ENCODE measurements at places on chromosomes 3 and 15.

- DNase-seq: no peak
Measured at GRCh38 chr3:165746874-165747273, 90.3 kb downstream of the BCHE start.

DNA sequence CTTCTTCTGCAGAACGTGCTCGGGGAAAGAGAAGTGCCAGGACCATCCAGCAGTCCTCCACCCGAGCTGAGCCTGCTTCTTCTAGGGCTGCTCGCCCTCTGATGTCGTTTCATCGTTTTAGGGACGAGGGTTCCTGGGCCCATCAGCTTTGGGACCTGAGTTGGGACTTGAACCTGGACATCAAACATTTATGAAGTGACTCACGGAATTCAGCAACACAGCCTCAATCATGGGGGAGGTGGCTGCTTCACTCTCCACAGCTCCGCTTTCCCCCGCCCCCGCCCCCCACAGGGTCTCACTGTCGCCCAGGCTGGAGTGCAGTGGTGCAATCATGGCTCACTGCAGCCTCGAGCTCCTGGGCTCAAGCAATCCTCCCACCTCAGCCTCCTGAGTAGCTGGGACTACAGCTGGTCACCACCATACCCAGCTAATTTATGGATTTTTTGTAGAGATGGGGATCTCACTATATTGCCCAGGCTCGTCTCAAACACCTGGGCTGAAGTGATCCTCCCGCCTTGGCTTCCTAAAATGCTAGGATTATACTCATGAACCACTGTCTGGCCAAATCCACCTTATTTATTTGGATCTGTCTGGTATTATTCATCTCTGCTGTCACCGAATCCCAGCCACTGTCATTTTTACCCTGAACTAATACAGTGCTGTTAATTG lies 725 bp upstream of the SCAMP2 start:
- DNase-seq: peak; percentile 25

GRCh38 chr3:134974624-134975023 lies 179.6 kb downstream of the EPHB1 start:
- no peak for DNase-seq

DNA sequence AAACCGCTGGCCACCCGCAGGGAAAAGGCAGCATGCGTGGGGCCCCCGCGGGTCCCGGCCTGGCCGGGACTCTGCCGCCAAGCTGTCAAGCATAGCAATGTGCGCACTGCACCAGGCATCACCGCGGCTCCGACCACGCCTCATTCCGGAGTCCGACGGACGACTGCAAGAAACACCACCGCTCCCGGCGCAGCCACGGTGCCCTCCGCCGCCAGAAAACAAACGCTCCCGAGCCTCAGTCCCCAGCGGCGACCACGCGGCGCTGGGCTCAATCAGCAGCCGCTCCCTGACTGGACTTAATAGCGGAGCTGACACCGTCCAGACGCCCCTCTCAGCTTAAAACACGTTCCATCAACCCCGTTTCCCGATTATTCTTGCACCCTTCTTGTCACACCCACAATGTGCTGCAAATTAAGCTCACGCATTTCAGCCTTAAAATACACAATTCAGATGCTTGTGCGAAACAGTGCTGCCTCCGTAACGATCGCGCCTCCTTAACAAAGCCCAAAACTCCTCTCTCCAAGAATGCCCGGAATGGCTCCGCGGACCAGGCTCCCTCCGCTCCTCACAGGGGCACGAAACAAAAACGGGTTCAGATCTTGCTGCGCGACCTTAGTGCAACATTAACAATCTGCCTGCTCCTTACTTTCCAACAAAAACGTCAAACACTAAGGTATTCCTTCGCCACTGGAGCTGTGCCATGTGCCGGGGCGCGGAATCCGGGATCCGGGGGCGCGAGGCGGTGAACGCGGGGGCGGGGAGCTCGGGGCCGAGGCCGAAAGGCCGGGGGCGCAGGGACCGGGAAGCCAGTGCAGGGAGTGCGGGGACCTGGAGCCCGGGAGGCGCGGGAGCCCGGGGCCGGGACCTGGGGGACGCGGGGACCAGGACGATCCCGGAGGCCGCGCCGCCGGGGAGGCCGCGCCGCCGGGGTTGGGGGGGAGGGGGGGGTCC lies 655 bp downstream of the CYFIP1 start:
- peak; percentile 41 for DNase-seq

DNA sequence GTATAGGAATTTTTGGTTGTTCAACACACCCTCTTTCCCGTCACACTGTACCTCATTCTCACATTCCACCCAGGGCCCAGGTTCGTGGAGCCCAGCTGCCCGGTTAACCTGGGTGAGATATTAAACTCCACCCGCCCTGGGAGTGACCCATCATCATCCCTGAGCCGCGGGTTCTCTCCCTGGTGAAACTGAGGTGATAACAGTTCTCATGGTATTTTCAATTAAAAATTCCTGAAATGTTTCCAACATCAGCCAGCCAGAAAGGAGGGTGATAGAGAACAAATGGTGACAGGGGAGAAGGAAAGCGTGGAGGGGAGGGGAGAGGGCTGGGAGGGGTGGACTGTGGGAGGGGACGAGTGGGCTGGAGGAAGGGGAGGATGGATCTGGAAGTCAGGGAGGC lies 148.8 kb downstream of the ALDH1A2 start:
- DNase-seq: no peak

GRCh38 chr3:195183071-195183776 lies 87.7 kb downstream of the XXYLT1 start:
- DNase-seq: peak; percentile 6
